ENCODE measurements at places on chromosomes 6 and 20. TPM values are rescaled to one million over a fixed set of nuclear protein-coding genes. Genes with fewer than 3 reads are reported as not detected.

DNA sequence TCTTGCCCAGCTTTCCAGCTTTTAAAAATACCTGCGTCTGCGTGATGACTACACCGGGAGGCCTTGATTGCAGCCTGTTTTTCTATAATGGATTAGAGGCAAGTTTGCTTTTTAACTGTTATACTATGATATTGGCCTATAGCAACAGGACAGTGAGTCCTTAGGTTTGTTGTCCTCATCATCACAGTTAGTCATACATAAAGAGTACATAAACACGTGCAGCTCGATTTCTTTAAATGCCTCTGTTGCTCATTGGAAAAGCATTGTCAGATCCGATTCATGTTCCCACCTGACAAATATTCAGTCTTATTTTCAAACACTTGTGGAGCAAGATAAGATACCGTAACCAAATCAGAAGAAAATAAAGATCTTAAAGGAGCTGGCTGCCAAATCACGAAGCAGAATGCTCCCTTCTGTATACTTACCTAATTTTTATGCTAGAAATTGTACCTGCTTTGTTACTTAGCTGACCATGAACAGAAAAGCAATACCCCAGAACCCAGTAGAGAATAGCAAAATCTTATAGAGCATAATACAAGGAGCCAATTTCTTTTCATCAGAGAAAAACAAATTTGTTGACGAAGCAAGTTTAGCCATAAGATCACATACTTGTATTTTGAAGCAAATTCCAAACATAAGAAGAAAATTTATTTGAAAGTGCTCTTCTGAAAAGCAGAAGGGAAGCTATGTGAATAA, 100.4 kb downstream of the TMEM200A start:
- DNase-seq, result no peak

DNA sequence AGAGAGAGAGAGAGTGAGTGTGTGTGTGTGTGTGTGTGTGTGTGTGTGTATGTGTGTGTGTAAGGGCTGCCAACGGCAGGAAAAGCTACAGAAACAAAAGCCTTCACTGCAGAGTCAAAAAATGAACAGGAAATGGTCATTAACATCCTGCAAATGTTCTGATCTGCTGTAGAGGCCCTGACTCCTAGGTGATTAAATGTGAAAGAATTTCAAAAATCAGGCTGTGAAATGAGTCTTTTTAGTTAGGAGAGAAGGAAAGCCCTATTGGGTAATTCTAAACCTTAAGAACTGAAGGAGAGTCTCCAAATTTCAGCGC, 166.5 kb upstream of the MYLIP start:
- peak; percentile 86 for DNase-seq

The OOEP gene
- not detected for total RNA-seq

The FRS3 gene
- 2.4 TPM for total RNA-seq

DNA sequence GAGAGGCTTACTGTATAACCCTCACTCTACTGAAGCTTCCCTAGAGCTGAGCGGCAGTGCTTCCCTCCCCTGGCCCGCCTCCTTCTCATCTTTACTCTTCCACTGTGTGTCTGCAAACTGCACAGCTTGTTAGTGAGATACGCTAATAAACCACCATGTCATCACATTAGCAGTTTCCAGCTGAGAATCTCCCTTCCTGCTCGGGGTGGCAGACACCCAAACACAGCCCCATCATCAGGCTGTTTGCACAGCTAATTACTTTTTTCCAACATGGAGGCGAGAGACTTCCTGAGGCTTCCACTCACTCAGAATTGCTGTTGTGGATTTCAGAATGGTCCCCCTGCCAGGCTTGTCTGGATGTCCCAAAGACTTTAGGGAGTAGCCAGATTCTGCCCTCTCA, 444.9 kb upstream of the SULF2 start:
- DNase-seq, result no peak

The CLVS2 gene
- total RNA-seq, result not detected

The SLC24A3 gene
- 2.8 TPM for total RNA-seq

The FOXF2 gene
- 4.1 TPM for total RNA-seq

DNA sequence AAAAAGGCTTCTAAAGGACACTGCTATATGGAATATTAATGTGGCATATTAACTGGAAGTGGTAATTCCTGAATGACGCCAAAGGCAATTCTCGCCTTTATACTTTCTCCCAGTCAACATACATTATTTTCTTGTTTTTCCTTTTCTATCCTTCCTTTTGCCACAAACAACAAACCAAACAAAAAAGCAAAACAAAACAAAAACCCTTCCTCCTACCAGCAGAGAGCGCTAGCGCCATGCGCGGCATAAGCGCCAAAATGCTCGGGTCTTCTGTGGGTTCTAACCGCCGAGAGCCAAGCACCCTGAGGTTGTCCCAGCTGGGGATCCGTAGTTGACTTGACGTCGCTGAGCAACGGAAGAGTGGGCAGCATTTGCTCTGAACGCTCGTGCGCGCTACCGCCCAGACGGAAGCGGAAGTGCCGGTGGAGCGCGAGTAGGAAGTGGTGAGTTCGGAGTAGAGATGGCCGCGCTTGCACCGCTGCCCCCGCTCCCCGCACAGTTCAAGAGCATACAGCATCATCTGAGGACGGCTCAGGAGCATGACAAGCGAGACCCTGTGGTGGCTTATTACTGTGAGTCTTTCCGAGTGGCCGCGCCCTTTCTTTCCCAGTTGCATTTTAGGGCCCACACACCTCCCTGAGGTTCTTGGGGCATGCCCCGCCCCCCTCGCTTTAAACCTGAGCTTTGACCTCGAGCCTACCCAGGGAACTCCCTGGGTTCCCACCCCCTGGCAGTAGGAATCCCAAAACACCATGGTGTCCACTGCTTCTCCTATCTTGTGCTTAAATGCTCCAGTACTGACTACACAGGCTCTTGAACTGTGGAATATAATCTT, at the start of the genes NMBR and VTA1:
NMBR (minus strand) TSS at position 295 of the 835 bp plus-strand sequence. CDS start 58,464 bp downstream, outside the sequence.
VTA1 (plus strand) TSS at position 436 of the 835 bp plus-strand sequence; CDS start at position 461, 25 bp downstream.
- DNase-seq, result peak; percentile 100

GRCh38 chr6:148109732-148110131, 232.9 kb upstream of the SASH1 start:
- DNase-seq, result peak; percentile 53

GRCh38 chr6:136306466-136306865, 16.8 kb upstream of the BCLAF1 start:
- DNase-seq, result no peak

The RBM24 gene
- 24.1 TPM for total RNA-seq

- DNase-seq, result no peak
Observed at GRCh38 chr20:2022163-2022562, 28.3 kb upstream of the PDYN start.

- peak; percentile 33 for DNase-seq
Observed at GRCh38 chr20:20465252-20465651, 97.3 kb downstream of the INSM1 start.

Measured in M059J (cell line).